ENCODE measurements at places on chromosomes 1 and 21.

DNA sequence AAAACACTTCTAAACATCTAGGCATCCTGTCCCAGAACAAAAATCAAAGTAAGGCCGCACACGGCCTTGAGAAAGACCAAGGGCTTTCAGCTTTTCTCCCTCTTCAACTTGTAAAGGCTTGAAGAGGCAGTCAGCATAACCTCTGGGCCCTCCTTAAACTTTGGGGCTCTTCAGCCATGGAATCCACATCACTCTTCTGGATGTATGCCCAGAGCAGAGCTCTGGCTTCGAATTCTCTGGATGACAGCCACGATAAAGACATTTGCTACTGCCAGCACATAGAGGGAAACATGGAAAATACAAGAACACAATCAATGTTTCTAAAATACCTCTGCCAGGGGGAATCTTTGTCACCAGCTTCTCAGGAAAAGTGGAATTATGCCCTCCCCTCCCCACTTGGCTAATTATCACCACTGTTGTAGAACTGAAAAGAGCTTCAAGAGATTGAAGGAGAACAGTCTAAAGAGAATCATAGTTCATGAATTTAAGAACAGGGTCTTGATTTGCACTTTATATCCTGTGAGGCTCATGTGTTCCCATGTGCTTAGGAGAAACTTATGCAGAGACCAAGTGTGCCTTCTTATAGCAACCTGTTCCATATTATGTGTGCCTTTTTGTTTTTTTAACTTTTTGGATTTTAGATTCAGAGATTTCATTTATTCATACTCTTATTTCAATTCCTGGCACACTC is 39.0 kb upstream of the DPT start:
- DNase-seq = no peak

- DNase-seq = no peak
Measured at GRCh38 chr1:151923422-151923821, 14.1 kb upstream of the THEM4 start.

- DNase-seq = no peak
Measured at GRCh38 chr1:231626951-231627614, 493 bp downstream of the DISC1 start.

DNA sequence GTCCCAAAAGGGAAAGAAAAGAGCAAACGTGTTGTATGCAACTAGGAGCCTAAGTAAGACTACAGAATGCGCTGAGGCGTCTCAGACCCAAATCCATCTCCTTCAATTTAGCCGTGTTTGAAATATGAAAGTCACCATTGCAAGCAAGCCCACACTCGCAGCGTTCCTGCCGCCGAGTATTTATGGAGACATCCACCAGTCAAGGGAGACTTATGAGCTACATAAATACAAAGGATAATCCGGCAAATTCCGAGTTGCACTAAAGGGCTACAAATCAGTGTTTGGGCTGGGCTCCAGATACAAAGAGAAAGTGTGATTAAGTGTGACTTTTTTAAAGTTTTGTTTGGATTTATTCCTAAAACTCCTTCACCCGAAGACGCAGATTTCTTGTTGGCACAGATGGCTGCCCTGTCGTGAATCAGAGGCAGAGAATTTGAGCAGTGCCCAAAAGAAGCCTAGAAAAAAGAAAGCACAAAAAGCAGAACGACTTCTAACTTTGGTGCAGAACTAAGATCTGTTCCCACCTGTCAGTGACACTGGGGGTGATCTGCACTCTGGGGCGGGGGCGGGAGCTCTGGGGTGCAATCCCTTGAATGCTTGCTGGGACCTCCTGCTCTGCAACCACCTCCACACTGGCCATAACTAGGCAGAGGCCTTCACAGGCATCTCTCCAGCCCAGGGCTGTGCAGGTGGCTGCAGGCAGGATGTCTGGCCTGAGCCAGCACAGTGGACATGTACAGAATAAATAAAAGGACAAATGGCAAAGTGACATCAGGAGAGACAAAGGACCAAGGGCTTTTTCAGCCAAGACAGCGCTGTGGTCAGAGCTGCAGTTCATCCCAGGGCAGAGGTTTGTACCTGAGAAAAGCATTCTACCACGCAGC is 489.7 kb downstream of the NPHP4 start:
- no peak for DNase-seq

DNA sequence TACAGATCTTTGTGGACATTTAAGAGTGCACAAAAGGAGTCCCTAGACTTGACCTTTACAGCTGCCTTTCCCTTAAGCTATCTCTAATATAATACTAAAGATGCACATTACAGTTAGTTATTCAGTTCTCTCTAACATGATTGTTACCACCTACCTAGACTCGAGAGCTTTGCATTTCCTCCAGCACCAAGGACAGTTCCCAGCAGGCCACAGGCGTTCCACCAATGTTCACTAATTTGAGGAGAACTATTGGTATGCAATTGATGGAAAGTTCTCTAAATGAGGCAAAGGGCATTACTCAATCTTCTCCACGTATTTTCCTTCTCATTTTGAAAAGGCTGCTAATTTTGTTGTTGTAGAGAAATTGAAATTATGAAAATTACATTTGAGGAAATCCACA is 5.4 kb upstream of the NTNG1 start:
- no peak for DNase-seq

Measured in NCI-H2029 treated with DMSO at 0.1 percent for 48 hours (cell line).